T-helper 17 cell (primary cell): ENCODE measurements at places on chromosomes 6 and 20. TPM values are rescaled to one million over a fixed set of nuclear protein-coding genes. Genes with fewer than 3 reads are reported as not detected.

DNA sequence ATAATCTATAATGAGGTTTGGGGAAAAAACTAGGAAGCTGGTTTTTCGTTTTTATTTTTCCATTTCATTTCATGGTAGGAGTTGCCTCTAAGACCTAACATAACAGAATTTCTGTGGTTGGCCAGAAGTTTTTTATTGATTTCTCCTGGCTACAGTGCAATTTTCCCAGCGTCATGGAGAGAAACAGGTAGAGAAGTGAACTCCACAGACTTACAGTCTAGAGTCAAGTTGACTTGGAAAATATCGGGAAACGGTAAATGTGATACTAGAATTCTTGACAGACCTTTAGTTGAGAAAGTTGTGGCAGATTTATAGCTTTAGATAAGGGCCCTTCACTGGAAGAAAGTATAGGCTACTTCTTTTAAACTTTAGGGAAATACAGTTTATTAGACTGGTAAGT, 238.3 kb downstream of the DOK5 start:
- no peaks in the 10 kb centered on the region for H3K4me1 ChIP-seq
- H3K36me3 ChIP-seq: no peaks in the 10 kb centered on the region
- peaks cover 22% of the 10 kb centered on the region for H3K27me3 ChIP-seq
- H3K27ac ChIP-seq: no peak overlapping the region
- DNase-seq: no peak

GRCh38 chr6:3911614-3912336, 62.6 kb downstream of the FAM50B start:
- DNase-seq: no peak
- peaks cover 35% of the 10 kb centered on the region for H3K4me1 ChIP-seq
- H3K4me3 ChIP-seq: no peak overlapping the region

DNA sequence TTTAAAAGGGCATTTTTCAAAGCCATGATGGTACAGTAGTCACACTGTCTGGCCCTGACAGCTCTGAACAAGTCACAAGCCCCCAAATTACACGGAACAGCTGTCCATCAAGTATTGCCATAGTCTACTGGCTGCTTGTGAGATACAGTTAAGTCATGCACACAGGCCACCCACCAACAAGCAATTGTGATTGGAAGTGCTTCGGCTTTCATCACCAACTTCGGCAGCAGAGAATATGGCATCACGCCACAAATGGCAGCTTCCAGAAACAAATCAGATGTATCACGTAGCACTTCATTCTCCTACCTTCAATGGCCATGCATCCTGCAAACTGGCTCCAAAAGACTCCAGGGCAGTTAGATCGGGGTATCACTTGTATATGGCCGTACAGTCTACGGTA, 160.5 kb downstream of the PTPRT start:
- H3K36me3 ChIP-seq: no peaks in the 10 kb centered on the region
- no peak overlapping the region for H3K4me3 ChIP-seq
- peaks cover 8% of the 10 kb centered on the region for H3K27me3 ChIP-seq

GRCh38 chr6:11542863-11543262, 5.3 kb downstream of the TMEM170B start:
- no peak overlapping the region for H3K4me3 ChIP-seq
- H3K4me1 ChIP-seq: peaks cover 2% of the 10 kb centered on the region
- H3K27me3 ChIP-seq: no peaks in the 10 kb centered on the region
- no peak overlapping the region for H3K27ac ChIP-seq
- peaks cover under 1% of the 10 kb centered on the region for H3K36me3 ChIP-seq

GRCh38 chr6:37047689-37048402, 42.4 kb downstream of the FGD2 start:
- DNase-seq: no peak
- peak overlapping the region; percentile 68 for H3K4me3 ChIP-seq
- H3K27me3 ChIP-seq: no peaks in the 10 kb centered on the region
- peaks cover 46% of the 10 kb centered on the region for H3K4me1 ChIP-seq
- peak overlapping the region; percentile 99 for H3K27ac ChIP-seq
- H3K36me3 ChIP-seq: no peaks in the 10 kb centered on the region

DNA sequence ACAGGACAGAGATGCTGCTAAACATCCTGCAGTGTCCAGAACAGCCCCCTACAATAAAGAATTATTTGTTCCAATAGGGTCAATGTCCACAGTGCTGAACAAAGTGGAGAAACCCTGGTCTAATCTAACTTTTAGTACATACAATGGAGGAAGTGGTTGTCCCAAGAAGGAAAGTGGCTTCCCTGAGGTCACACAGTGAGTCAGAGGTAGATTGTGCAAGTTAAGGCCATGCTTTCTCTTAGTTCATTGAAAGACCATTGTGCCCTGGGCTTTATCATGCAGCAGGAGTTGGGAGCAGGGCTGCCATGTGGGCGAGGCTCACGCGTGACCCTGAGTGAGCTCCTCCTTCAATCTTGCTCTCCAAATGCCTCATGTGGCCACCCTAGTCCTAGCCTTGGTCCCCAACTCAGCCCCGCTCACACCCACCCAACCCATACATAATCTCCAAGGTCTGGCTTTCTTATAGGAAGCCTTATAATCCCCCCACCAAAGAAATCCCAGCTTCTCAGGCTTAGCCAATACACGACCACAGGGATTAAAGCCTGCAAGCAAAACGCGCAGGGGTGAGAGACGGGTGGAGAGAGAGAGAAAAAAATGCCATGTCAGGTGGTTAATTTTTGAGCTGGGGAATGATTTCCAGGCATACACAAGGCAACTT, 19.9 kb downstream of the SLC13A3 start:
- no peak overlapping the region for H3K27ac ChIP-seq
- H3K36me3 ChIP-seq: peaks cover 5% of the 10 kb centered on the region
- H3K4me3 ChIP-seq: no peak overlapping the region
- H3K27me3 ChIP-seq: peaks cover 39% of the 10 kb centered on the region
- no peak for DNase-seq

DNA sequence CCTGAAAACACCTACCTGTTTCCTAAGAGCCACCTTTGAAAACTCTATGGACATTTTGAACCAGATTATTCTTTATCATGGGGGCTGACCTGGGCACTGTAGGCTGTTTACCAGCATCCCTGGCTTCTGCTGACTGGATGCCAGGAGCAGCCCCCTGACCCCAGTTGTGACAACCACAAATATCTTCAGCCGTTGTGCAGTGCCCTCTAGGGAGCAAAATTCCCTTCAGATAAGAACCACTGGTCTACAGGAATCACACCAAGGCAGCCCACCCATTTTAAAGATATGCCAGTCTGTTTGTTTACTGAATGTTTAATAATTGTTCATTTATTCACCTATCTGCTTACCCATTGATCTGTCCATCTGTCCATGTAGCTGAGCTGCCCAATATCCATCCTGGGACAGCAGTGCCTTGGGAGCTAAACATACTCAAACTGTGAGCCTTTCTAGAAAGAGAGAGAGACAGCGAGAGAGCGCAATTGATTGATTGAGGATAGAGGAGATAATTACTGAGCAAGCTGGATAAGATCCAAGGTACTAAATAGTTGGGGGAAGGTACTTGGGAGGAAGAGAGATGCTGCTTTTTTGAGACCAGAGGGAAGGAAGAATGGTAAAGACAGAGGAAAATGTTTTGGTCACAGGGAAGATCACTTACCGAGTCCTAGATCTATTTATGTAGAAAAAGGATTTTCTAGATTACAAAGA, 276.8 kb downstream of the NRN1 start:
- DNase-seq: no peak
- no peak overlapping the region for H3K4me3 ChIP-seq
- H3K27me3 ChIP-seq: no peaks in the 10 kb centered on the region
- H3K36me3 ChIP-seq: peaks cover 6% of the 10 kb centered on the region
- H3K4me1 ChIP-seq: peaks cover 20% of the 10 kb centered on the region
- H3K27ac ChIP-seq: no peak overlapping the region

DNA sequence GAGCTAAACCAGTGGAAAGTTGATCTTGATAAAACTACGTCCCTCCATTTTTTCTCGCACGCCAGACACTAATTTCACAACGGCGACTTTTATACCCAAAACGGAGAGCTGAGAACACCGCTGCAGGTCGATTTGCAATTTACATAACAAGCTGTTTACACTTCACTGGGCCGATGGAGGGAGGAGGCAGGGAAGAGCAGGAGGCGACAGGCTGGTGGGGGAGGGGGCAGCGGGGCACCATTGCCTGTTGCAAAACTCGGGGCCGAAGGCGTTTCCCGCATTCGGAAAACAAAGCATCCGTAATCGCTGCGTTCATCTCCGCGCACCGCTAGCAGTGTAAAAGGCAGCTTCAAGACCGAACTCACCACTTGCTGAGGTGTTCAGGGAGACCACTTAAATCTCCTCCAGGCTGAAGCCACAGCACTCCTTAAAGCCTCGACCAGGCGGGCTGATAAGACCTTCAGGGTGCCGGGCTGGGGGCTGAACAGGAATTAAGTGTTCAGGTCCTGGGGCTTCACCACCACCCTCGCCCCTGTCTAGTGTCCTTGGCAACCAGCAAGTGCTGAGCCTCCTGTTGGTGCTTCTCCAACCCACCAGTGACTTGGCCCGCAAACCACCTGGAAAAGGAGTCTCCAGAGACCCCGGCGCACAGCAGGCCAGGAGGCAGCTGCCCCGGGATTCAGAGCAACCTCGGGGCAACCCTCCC, 2.0 kb upstream of the FOXC1 start:
- H3K4me3 ChIP-seq: peak overlapping the region; percentile 73
- peaks cover 6% of the 10 kb centered on the region for H3K36me3 ChIP-seq
- H3K27me3 ChIP-seq: peaks cover 64% of the 10 kb centered on the region
- H3K27ac ChIP-seq: peak overlapping the region; percentile 65
- peaks cover 31% of the 10 kb centered on the region for H3K4me1 ChIP-seq
- DNase-seq: no peak

GRCh38 chr6:40350747-40351217, 236.4 kb downstream of the LRFN2 start:
- no peaks in the 10 kb centered on the region for H3K36me3 ChIP-seq
- no peak overlapping the region for H3K27ac ChIP-seq
- no peak overlapping the region for H3K4me3 ChIP-seq
- H3K27me3 ChIP-seq: no peaks in the 10 kb centered on the region

DNA sequence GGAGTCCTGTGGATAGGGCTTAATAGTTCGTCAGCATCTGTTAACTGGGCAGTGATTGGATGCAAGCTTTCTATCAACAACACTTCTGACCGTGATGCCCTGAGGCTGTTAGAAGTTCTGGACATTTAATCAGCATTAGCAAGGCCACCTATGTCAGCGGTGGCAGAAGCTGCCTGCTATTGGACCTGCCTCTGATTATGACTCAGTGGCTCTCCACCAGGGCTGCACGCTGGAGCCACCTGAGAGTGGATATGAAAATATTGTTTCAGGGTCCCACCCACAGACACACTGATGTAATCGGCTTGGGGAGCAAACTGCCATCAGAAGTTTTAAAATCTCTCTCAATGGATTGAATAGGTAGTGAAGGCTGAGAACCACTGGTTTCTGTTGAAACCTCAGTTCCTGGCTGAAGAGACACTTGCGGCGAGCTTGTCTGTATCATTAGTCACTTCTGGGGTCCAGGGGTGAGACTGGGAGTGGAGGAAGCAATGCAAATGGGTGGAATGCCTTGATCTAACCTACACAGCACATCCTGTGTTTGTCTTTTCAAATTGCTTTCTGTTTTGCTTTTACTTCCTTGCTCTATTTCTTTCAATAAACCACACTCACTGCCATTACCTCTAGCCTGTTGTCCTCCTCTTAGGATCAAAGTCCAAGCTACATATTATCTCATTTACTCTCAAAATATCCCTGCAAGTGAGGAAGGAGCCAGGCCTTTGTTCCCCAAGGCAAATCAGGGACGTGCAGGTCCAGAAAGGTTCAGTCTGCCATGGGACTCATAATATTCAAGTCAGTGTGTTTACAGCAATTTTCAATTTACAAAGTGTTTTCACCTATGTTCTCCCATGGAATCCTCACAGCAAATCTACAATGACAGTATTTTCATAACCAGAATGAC, 4.2 kb downstream of the CLIC5 start:
- H3K4me1 ChIP-seq: peaks cover 62% of the 10 kb centered on the region
- H3K27me3 ChIP-seq: no peaks in the 10 kb centered on the region
- peak overlapping the region; percentile 84 for H3K4me3 ChIP-seq
- H3K36me3 ChIP-seq: peaks cover 9% of the 10 kb centered on the region

GRCh38 chr20:51413857-51414256, 128.7 kb downstream of the NFATC2 start:
- H3K27me3 ChIP-seq: no peaks in the 10 kb centered on the region
- H3K36me3 ChIP-seq: peaks cover 5% of the 10 kb centered on the region
- peaks cover 58% of the 10 kb centered on the region for H3K4me1 ChIP-seq

DNA sequence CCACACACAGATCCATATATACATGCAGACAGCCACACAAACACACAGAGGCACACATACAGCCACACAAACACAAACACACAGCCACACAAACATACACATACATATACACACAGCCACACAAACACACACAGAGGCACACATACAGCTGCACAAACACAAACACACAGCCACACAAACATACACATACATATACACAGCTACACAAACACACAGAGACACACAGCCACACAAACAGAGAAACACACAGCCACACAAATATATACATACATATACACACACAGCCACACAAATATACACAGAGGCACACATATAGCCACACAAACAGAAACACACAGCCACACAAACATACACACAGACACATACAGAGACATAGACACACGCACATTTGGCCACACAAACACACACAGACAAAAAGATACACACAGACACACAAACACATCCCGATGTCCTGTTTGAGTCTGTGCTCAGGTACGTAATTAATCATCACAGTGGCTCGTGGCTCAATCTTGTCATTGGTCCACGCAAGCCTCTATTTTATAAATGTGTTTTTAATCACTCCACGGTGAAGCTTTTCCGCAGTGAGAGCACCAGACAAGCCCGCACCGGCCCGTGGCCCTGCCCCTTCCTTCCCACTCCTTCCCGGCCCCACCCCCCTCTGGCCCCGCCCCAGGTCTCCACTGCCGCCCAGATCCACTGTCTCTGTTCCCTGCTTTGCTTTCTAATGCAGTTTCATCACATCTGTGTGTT, 135.3 kb downstream of the CDH4 start:
- H3K36me3 ChIP-seq: peaks cover 2% of the 10 kb centered on the region
- H3K27me3 ChIP-seq: no peaks in the 10 kb centered on the region
- DNase-seq: no peak

DNA sequence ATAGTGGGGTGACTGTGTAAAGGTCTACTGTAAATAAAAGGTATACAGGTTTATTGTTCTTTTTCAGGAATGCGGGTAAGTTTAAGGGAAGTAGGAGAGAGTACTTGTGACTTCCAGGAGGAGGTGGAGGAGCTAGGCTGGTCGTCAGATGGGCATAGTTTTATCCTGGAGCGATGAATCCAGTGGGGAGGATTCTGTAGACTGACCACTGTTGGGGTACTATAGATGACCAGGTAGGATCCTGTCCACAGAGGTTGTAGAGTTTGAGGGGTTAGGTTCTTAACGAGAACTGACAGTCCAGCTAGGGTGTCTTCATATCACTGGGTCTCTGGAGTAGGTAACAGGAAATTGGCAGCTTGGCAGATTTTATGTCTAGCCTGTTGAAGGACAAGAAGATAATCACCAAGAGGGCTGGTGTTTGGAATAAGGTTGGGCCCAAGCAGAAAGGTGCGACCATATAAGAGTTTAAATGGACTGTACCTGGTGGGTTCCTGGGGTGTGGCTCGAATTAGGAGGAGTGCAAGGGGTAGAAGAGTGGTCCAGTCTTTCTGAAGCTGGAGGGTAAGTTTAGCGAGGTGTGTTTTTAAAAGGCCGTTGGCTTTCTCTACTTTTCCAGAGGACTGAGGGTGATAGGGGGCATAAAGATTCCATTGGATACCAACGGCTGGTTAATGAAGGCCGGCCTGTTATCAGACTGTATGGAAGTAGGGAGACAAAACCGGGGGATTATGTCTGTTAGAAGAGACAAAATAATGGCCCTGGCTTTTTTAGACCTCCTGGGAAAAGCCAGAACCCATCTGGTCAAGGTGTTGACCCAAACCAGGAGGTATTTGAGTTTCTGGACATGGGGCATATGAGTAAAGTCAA, 751.3 kb upstream of the ADGRB3 start:
- H3K27me3 ChIP-seq: no peaks in the 10 kb centered on the region
- H3K4me3 ChIP-seq: no peak overlapping the region
- H3K4me1 ChIP-seq: no peaks in the 10 kb centered on the region
- DNase-seq: no peak
- no peak overlapping the region for H3K27ac ChIP-seq

The SLC35D3 gene
- 1.6 TPM for total RNA-seq

The COMMD7 gene
- total RNA-seq: 33.9 TPM

The MOG gene
- total RNA-seq: not detected
